ENCODE measurements at places on chromosomes 3 and 15.

GRCh38 chr3:110910346-110910955 is 161.2 kb upstream of the NECTIN3 start:
- no peak for DNase-seq

GRCh38 chr15:82183121-82184031 is 79.2 kb downstream of the EFL1 start:
- DNase-seq = no peak

GRCh38 chr3:77530870-77531269 is 491.0 kb downstream of the ROBO2 start:
- no peak for DNase-seq

DNA sequence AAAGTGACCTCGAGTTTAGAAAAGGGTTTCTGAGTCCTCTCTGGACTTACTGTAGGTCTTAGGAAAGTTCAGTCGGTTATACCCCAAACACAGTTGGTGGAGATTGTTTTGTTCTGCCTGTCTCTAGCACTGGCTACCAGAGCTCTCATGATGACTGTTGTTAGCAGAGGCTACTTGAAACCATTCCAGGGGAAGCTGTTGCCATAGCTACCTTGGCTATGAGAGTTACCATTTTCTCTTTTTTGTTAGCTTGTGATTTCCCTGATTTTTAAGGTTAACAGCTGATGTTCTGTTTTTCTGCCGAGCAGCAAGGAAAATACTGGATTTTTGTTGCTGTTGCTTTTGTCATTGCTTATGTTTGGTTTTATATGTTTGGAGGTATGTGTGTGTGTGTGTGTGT is 26.7 kb downstream of the ABHD2 start:
- DNase-seq = no peak

DNA sequence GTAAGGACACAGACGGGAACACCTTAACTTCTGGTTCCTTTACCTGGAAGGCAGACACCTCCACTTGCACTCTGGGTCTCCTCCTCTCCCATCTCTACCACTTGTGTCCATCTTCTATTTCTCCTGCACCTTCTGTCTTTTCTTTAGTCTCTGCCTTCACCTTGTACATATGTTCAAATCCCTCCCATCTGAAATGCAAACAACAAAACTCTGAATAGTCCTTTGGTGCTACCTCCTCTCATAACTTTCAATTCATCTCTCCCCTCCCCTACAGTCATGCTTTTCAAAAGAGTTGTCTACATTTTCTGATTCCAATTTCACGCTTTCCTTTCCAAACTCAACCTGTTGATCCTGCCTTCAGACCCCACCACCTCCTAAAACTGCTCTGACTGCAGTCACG is 5.3 kb upstream of the CRABP1 start:
- DNase-seq = no peak

- no peak for DNase-seq
Observed at GRCh38 chr3:47225310-47225906, 57.2 kb downstream of the KIF9 start.

DNA sequence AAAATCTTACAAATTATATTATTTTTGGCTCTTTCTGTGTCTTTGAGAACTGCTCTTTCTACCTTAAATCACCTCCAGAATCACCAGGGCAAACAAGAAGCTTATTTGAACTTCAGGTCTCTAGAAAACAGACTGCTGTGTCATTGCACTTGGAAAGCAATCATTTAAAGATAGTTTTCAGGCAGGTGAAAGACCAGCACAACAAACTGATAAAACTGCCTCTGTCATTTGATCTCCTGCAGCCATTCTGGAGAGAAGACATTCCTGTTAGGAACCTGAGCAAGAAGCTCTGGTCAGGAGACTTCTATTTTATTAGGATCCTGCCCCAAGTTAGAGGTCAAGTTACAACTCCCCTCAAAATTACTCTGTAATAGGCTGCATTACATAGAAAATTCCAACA is 50.7 kb upstream of the AP4E1 start:
- no peak for DNase-seq

GRCh38 chr3:119729996-119730395 is 27.2 kb downstream of the CFAP91 start:
- no peak for DNase-seq

DNA sequence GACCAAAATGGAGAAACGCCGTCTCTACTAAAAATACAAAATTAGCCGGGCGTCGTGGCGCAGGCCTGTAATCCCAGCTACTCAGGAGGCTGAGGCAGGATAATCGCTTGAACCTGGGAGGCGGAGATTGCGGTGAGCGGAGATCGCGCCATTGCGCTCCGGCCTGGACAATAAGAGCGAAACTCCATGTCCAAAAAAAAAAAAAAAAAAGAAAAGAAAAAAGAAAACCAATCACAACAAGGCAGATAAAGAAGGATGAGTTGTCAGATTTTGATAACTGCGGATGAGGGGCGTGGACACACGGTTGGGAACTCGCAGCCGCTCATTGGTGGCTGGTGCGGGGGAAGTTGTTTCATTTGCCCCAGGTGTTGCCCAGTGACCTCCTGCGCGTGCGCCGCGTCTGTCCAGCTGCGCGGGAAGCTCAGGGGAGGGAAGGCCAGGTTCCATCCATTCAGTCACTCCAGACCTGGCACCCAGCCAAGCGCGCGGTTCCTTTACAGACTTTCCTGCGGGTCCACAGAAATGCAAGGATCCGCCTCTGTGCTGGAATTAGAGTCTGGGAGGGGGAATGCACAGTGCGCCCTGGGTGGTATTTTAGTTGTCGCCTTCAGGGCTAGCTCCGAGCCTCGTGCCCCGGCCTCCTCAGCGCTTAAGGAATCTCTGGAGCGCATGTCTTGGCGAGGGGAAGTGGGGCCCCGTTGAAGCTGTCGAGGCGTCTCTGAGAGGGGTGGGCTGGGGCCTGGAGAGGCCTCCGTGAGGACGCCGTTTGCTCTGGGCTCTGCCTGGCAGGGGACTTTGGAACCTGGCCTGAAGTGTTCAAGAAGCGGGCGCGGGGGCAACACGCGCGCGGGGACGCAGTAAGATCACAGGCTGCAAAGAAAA is 708 bp upstream of the GCHFR start:
- no peak for DNase-seq

- no peak for DNase-seq
Observed at GRCh38 chr3:74442068-74442467, 172.4 kb downstream of the CNTN3 start.

DNA sequence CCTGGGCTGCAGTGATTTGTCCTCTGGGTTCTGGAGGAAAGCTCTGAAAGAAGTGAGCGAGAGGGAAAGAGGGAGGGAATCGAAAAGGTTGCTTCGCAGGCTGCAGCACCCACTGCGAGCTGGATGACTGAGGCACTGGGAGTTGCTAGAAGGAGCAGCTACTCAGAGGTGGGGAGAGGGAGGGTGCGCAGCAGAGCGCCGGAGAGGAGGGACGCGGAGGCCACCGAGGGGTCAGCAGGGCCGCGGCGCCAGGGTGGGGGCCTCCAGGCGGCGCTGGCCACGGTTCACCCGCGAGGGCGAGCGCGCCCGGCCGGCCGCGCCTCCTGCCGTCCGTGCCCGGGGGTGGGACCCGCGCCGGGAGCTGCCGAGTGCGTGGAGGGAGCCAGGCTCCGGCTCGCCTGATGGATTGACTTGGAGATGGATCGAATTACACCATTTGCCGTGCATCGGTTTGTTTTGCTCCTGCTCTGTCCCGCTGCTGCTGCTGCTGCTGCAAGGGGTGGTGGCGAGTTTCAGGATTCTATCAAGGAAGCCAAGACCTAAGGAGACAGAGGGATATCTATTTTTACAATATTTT is at the start of gene SEMA6D:
Gene SEMA6D, plus strand, starts transcription at position 470 of the 577 bp plus-strand sequence. CDS start 42,294 bp downstream, outside the sequence.
- DNase-seq = no peak

DNA sequence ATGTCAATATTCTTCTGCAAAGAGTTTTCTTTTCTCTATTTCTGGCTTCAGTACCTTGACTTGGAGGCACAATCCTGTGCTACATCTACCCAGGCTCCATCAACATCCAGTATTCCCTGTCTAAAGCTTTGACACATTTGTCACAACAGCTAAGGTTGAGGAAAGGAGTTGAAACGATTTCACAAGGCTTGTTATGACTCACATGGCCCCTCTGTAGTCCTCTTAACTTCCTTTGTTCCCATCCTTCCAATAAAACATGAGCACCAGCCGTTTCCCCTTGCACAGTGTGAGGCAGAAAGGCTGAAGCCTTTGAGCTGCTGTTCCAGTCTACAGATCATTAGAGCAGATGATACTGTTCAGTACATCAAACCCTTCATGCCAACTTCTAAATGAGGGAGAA is 163.0 kb upstream of the TMCO5A start:
- DNase-seq = no peak

- DNase-seq = no peak
Observed at GRCh38 chr3:119225121-119225520, 15.6 kb downstream of the B4GALT4 start.

DNA sequence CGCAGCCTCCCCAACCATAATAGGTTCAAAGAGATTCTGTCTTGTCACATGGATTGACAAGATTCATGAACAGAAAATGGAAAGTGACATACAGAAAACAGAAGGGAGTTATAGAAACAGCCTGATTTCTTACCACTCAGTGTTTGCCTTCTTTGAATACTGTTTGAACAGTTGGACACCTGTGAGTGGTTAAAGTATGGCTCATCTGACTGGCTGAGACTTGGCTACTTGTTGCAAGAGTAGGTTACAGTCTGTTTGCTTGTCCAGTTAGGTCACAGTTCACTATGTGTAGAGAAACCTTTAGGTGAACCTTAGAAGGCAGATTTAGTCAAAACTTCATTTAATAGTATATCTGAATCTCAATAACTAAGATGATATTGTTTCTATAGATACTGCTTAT is 1003.9 kb upstream of the EPHA6 start:
- no peak for DNase-seq

DNA sequence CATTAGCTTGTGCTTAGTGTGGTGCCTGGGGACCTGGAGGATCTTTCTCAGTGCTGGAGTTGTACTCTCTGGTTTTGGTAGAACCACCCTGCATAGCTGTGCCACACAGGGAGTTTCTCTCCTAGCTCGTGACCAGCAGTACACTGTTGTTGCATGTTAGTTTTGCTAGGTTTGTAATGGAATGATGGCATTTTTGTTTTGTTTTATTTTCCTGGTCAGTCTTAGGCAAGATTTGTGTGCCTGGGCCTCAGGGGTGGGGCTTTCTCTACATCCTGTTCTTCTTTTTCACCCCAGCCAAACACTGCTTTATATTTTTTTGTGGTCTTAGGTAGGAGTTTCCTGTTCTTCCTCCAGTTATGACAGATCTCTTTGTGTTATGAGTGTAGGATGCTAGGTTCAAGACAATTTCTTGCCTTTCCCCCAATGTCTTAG is 534.5 kb upstream of the KCNMB2 start:
- no peak for DNase-seq

GRCh38 chr15:71424765-71425164 is 309.5 kb downstream of the THSD4 start:
- DNase-seq = no peak

- DNase-seq = no peak
Observed at GRCh38 chr15:70286113-70286806, 188.5 kb upstream of the TLE3 start.

- DNase-seq = no peak
Observed at GRCh38 chr3:136984837-136985236, 27.1 kb downstream of the IL20RB start.

- DNase-seq = no peak
Observed at GRCh38 chr15:82928711-82929110, 23.8 kb downstream of the HOMER2 start.

DNA sequence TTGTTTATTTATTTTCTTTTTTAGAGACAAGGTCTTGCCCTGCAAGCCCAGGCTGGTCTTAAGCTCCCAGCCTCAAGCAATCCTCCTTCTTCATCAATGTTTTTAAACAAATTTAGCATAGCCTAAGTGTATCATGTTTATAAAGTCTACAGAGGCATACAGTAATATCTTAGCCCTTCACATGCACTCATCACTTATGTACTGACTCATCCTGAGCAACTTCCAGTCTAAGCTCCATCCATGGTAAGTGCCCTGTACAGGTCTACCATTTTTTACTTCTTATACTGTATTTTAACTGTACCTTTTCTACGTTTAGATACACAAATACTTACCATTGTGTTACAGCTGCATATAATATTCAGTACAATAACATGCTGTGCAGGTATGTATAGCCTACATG is 860.0 kb downstream of the FHIT start:
- DNase-seq = no peak

DNA sequence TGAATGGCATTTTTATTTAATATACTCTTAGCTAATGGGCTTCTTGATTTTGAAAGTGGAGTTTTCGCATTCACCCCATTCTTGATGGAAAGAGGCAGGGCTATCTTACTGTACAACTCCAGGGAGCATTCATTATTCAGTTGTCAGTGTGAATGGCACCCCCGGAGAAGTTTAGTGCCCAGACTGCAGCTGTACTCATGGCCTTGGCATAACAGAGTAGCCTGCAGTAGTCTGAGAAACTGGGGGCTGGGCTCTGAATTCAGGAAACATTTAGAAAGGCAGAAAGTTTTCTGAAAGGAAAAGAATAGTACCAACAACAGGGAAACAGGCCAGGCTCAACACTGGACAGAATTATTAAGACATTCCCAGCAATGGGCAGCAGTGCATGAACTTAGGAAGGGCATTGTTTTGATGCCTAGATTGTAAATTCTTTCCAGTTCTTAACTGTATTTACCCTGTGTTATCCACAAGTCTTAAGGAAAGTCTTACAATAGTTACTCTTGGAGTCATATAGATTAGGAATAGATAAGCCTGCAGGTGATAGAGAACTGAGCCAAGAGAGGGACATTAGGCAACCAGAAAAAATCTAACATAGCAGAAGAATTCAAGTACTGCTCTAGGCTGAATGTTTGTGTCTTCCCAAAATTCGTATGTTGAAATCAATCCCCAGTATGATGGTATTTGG is 44.4 kb downstream of the TIPARP start:
- no peak for DNase-seq

GRCh38 chr15:31498756-31499155 is 172.1 kb downstream of the KLF13 start:
- DNase-seq = no peak

- no peak for DNase-seq
Observed at GRCh38 chr3:18354701-18355100, 70.4 kb downstream of the SATB1 start.

DNA sequence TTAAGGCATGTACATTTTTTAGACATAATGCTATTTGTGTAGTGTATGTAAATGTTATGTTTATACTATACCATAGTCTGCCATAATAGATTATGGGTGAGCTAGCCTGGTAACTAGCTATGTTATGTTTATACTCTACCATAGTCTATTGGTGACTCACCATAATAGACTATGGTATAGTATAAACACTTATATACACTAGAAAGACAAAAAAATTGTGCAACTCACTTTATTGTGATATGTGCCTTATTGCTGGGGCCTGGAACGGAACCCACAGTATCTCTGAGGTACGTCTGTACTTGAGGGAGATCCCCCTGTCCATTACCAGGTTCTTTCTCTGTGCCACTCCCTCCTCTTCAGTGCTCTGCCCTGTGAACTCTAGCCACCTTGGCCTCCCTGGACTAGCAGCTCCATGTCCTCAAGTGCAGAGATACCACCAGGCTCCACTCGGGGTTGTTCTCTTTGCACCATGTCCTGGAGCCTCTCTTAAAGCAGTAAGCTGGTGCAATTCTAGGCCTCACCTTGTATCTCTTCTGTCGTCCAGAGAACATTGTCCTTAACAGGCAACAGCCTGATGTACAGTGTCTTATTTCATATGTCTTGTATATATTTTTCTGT is 60.8 kb upstream of the PXYLP1 start:
- no peak for DNase-seq

Measured in activated CD8-positive, alpha-beta memory T cell treated with anti-CD3 and anti-CD28 coated beads for 4 hours (primary cell).